Left lung (tissue), 14 donors: ENCODE measurements at places on chromosomes 5 and 9.

DNA sequence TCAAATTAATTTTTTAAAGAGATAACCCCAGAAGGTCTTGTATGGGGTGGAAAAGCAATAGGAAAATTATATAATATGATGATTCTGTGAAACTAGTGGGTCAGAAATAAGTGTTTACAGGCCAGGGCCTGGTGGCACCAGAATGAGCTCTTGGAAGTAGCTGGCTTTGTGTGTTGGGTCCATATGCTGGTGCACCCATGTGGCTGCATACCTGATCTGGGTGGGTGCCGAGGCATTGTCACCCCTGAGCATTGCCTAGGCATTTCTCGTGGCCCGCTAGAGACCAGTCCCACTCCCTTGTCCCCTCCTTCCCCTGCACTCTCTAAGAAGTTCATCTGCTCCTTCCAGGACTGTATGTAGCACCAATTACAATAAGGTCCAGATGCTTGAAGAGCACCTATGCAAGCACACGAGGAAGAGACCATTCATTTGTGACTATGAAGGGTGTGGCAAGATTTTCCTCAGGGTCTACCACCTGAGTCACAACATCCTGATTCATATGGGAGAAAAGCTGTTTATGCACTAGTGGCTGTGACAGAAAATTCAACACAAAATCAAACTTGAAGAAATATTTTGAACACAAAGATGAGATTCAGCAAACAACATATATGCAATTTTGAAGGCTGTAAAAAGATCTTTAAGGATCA lies 19.8 kb upstream of the IL33 start:
- no peaks in the 10 kb centered on the region for H3K36me3 ChIP-seq
- no peaks in the 10 kb centered on the region for H3K27me3 ChIP-seq
- DNase-seq: no peak
- H3K4me3 ChIP-seq: no peak overlapping the region
- no peak overlapping the region for H3K27ac ChIP-seq
- H3K4me1 ChIP-seq: peaks cover 15% of the 10 kb centered on the region

DNA sequence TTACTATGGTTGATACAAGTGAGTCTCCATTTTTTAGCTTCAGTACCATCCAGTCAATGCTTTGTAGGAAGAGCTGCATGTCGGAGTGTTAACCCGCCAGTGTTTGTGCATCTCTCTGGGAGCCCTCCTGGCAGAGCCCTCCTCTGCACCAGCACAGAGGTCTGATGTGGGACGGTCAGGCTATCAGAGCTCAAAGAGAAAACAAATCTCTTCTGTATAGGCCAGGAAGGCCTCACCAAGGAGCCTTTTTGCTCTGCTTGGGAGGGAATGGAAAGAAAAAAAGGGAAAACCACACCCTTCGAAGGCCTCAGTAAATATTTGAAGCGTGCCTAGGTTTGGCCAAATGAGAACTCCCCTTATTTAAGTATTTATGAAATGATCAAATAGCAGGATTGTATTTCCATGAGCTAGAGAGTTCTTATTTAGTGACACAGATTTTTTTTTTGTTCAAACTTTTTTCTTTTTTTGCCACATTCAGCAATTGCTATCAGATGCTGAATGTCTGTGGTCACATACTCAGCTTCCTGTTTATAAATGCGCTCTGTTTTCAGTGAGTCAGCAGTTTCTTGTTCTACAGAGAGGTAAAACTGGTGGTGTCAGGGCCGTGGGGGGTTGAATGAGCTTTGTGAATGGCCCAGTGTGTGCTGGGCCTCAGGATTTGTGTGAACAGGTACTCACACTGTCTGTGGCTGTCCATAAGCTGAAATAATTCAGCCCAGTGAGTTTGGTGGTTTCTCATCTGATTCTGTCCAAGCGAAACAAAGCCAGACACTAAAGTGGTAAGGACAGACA lies 226.6 kb downstream of the SNX18 start:
- peaks cover 16% of the 10 kb centered on the region for H3K4me1 ChIP-seq
- H3K27me3 ChIP-seq: no peaks in the 10 kb centered on the region
- H3K27ac ChIP-seq: peak overlapping the region; percentile 81
- H3K4me3 ChIP-seq: no peak overlapping the region
- DNase-seq: peak; percentile 50

- no peaks in the 10 kb centered on the region for H3K36me3 ChIP-seq
- no peak overlapping the region for H3K4me3 ChIP-seq
- no peaks in the 10 kb centered on the region for H3K4me1 ChIP-seq
- no peak overlapping the region for H3K27ac ChIP-seq
- no peak for DNase-seq
Measured at GRCh38 chr9:114272739-114273431, 50.0 kb upstream of the ORM1 start.

DNA sequence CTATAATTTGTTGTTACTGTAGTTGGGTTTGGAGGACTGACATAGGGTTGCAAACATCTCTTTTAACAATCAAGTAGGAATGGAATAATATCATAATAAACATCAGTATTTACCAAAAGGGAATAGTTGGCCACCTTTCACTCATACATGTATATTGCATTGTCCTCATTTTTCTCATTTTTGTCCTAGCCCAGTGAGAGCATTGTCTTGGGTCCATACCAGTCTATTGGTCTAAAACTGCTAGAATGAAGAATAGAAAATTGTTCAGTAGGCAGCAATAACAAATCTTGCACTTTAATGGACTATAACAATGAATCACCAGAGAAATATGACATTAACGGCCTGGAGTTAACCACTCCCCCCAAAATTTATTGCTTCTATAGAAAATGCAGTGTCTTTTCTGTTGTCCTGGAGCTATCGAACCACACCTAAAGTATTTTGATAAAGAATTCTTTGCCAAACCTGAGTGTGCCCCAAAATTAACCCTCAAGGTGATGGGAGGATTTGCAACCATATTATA lies 80.9 kb upstream of the IL33 start:
- no peaks in the 10 kb centered on the region for H3K4me1 ChIP-seq
- no peak overlapping the region for H3K4me3 ChIP-seq
- no peak for DNase-seq
- no peak overlapping the region for H3K27ac ChIP-seq
- peaks cover under 1% of the 10 kb centered on the region for H3K27me3 ChIP-seq

GRCh38 chr5:103894882-103895281 lies 332.3 kb upstream of the NUDT12 start:
- H3K4me3 ChIP-seq: no peak overlapping the region
- no peaks in the 10 kb centered on the region for H3K36me3 ChIP-seq
- no peaks in the 10 kb centered on the region for H3K4me1 ChIP-seq
- H3K27me3 ChIP-seq: no peaks in the 10 kb centered on the region
- no peak for DNase-seq

DNA sequence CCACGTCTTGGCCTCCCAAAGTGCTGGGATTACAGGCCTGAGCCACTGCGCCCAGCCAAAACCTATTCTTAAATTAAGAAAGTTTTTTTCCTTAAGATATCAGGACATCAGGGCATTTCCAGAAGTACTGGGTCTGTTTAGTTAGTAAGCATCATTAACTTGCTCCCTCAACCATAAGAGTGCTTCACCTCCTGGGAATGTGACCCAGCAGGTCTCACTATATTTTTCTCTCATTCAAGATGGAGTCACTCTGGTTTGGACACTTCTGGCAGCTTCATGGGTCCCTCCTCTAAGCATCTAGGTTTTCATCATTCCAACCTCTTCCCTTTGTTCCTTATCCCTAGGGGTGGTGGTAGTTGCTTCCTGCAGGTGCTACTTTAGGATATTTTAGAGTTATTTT lies 10.3 kb upstream of the BRD3OS start:
- no peak overlapping the region for H3K27ac ChIP-seq
- no peak for DNase-seq
- no peaks in the 10 kb centered on the region for H3K4me1 ChIP-seq
- H3K36me3 ChIP-seq: no peaks in the 10 kb centered on the region
- H3K27me3 ChIP-seq: no peaks in the 10 kb centered on the region
- no peak overlapping the region for H3K4me3 ChIP-seq

- H3K36me3 ChIP-seq: no peaks in the 10 kb centered on the region
- DNase-seq: no peak
- no peak overlapping the region for H3K4me3 ChIP-seq
- no peaks in the 10 kb centered on the region for H3K27me3 ChIP-seq
- no peaks in the 10 kb centered on the region for H3K4me1 ChIP-seq
Measured at GRCh38 chr5:43680286-43680685, 77.3 kb downstream of the NNT start.

DNA sequence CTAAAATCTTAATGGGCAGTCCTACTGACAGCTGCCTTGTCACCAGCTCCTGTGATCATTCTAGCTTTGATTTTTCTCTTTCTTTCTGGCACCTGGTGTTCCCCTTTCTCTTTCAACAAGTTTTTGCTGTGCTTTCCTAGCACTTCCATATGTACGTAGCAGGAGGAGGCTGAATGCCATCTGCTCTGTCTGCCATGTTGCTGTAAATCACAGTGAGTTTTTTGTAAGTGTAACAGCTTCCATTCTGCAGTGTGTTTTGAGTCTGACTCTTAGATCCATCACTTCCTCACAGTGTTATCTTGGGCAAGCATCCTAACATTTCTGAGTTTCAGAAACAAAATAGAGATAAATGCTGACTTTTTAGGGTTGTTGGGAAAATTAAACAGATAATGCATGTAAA lies 247.9 kb downstream of the DOCK8 start:
- no peak overlapping the region for H3K27ac ChIP-seq
- H3K4me1 ChIP-seq: no peaks in the 10 kb centered on the region
- DNase-seq: no peak
- H3K4me3 ChIP-seq: no peak overlapping the region
- no peaks in the 10 kb centered on the region for H3K36me3 ChIP-seq

- no peaks in the 10 kb centered on the region for H3K4me1 ChIP-seq
- DNase-seq: no peak
- H3K4me3 ChIP-seq: no peak overlapping the region
- no peaks in the 10 kb centered on the region for H3K36me3 ChIP-seq
- H3K27me3 ChIP-seq: no peaks in the 10 kb centered on the region
Measured at GRCh38 chr9:121833061-121833460, 181.6 kb downstream of the DAB2IP start.

- no peak for DNase-seq
- no peaks in the 10 kb centered on the region for H3K4me1 ChIP-seq
- no peaks in the 10 kb centered on the region for H3K36me3 ChIP-seq
Measured at GRCh38 chr9:130010151-130010988, 32.6 kb downstream of the FNBP1 start.

DNA sequence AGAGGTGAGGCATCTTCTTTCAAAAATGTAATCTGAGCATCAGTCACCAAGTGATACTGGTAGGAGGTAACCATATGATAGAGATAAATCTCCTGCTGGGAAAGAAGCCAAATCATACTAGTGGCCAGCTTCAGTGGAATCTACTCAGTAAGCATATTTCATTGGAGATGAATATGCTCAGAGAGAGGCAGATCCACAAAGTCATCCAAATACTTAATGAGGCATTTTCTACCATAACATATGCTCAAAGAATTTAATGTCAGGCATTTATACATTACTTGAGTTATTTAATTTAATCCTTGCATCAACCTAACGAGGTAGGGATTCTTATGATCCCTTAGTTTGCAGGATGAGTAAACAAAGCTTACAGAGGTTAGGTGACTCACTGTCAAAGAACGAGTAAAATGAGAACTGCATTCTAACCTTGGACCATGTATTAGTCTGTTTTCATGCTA lies 50.9 kb upstream of the DMRTA1 start:
- H3K4me1 ChIP-seq: no peaks in the 10 kb centered on the region
- H3K27ac ChIP-seq: no peak overlapping the region
- H3K36me3 ChIP-seq: no peaks in the 10 kb centered on the region
- DNase-seq: no peak
- H3K27me3 ChIP-seq: no peaks in the 10 kb centered on the region

DNA sequence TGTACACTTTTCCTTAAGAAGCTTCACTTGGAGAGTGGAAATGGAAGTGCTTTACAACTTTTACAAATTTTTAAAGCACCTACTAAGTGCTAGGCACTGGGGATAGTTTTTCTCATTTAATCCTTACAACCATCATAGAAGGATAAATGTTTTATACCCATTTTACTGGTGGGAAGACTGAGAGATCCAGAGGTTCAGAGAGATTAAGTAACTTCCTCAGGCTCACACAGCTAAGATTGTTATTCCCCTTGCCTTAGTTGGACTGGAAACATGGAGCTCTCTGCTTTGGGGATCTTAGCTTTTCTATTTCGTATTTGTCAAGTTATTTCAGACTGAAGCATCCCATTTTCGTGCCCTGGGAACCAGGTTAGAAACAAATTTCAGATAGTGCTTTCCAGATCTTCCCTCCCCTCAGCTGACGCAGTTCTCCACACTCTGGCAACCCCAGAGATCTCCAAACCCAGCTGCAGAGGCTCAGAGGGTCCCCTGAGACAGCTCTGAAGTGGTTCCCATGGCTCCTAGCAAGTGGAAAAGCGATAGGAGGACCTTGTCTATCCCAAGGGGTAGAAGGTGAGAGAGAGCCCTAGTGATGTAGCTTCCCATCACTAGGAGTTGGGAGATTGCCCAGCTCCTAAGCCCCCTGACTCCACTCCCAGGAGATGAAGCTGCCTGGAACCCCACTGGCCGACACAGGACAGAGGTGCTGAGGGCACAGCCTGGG lies 16.2 kb upstream of the GABBR2 start:
- H3K27me3 ChIP-seq: no peaks in the 10 kb centered on the region
- H3K4me1 ChIP-seq: no peaks in the 10 kb centered on the region

DNA sequence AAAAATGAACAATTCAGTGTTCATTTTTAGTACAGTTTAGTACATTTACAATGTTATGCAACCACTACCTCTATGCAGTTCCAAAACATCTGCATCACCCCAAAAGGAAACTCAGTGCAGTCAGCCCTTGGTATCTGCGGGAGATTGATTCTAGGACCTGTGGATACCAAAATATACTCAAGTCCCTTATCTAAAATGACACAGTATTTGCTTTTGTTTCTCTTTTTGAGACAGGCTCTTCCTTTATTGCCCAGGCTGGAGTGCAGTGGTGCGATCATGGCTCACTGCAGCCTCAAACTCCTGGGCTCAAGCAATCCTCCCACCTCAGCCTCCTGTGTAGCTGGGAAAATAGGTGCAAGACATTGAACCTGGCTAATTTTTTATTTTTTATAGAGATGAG lies 114.0 kb downstream of the PIP5K1B start:
- no peaks in the 10 kb centered on the region for H3K36me3 ChIP-seq
- H3K27me3 ChIP-seq: no peaks in the 10 kb centered on the region
- H3K4me3 ChIP-seq: no peak overlapping the region
- no peak overlapping the region for H3K27ac ChIP-seq

GRCh38 chr5:94691949-94692348 lies 73.5 kb downstream of the SLF1 start:
- H3K4me1 ChIP-seq: no peaks in the 10 kb centered on the region
- H3K36me3 ChIP-seq: peaks cover 2% of the 10 kb centered on the region
- no peak for DNase-seq
- H3K4me3 ChIP-seq: no peak overlapping the region
- no peaks in the 10 kb centered on the region for H3K27me3 ChIP-seq

DNA sequence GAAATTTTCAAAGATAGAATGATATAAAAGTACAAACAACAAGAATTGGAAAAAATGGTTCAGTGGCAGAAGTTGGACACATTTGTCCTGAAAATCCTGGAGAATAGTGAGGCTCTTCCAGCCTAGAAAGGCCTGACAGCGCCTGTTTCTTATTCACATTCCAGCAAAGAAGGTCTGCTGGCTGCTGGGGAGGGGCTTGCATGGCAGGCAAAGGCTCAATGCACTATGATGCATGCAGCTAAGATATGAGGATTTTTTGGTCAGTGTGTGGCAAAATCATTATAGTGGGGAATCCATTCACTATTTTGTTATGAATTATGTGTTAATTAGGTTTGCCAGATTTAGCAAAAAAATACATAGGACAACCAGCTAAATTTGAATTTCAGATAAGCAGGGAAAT lies 243.9 kb upstream of the SLC30A5 start:
- no peaks in the 10 kb centered on the region for H3K4me1 ChIP-seq
- H3K27me3 ChIP-seq: no peaks in the 10 kb centered on the region
- H3K4me3 ChIP-seq: no peak overlapping the region
- no peak overlapping the region for H3K27ac ChIP-seq
